ENCODE measurements at places on chromosomes 7 and 10.

GRCh38 chr7:19397911-19398310 is 252.7 kb upstream of the FERD3L start:
- DNase-seq, result peak; percentile 18

DNA sequence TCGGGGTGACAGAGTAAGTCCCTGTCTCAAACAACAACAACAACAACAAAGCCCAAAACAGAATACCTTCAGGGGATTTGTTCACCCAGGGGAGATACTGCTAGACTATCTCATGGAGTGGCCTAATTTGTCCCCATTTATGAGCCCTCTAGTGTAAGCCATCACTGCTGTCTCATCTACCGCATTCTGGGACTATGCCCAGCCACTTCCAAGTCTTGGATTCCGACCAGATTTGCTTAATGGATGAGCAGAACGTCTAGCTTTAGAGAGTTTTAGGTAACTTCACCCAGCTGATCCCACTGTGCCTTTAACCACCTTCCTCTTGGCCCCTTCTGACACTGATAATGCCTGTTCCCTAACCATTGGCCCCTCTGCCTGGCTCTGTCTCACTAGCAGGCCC is 47.1 kb downstream of the PAPSS2 start:
- DNase-seq, result no peak

DNA sequence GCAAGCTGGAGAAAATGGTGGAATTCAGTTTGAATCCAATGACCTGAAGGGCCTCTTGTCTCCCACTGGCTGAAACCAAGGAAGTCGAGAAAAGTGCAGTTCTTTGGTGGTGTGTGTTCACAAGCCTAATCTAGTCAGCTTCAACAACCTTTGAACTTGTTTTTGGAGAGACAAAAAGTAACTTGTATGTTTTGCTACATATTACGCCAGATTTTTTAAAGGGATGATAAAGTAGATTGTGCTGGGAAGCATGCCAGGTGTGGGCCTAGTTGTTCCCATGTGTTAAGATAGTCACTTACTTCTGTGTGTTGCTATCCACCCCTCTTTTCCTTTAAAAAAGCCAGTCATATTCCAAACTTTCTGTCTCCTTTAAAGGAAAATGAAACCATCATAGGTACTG is 79.7 kb upstream of the FAM3C start:
- no peak for DNase-seq

DNA sequence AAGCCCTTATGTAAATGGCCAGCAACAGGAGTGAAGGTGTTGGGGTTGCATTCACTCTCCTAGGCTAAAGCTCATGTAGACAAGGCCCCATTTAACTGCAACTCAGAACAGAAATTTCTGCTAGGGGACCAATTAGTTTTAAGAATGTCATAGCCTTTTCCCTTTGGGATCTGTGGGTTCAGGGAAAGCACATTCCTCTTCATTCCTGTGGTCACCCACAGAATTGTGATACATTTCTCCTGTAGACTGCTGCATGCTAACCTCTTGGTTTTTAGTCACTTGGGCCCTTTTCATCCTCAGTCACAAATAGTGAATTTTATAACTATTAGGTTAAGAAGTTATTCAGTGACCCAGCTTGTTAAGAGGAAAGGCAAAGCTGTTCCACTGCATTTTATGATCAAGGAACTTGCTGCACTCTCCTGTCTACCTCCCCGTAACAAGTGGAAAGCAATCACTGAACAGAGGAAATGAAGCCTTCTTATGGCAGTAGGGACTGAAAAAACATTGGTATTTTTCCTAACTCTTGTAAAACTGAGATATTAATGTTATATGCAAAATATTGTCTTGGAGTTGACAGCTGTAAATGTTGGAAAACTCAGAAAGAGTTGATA is 124.9 kb downstream of the SND1 start:
- no peak for DNase-seq

DNA sequence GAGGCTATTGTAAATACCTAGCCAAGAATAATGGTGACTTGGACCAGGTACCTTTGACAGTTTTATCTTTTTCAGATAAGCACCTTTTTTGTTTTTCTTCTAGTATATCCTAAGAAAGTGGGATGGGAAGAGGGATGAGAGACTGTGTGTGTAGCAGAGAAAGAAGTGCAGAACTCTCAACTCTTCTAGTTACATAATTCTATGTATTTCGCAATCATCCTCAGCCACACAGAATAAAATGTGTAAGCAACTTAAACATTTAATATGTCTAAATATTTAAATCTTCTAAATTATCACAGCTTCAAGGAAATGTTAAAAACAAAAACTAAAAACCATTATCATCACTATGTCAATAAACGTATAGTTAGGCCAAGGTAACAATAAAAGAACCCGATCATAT is 42.6 kb upstream of the GSAP start:
- no peak for DNase-seq

GRCh38 chr10:128373831-128374230 is 247.6 kb upstream of the MKI67 start:
- DNase-seq, result no peak

GRCh38 chr7:134356421-134356936 is 39.7 kb upstream of the SLC35B4 start:
- no peak for DNase-seq

DNA sequence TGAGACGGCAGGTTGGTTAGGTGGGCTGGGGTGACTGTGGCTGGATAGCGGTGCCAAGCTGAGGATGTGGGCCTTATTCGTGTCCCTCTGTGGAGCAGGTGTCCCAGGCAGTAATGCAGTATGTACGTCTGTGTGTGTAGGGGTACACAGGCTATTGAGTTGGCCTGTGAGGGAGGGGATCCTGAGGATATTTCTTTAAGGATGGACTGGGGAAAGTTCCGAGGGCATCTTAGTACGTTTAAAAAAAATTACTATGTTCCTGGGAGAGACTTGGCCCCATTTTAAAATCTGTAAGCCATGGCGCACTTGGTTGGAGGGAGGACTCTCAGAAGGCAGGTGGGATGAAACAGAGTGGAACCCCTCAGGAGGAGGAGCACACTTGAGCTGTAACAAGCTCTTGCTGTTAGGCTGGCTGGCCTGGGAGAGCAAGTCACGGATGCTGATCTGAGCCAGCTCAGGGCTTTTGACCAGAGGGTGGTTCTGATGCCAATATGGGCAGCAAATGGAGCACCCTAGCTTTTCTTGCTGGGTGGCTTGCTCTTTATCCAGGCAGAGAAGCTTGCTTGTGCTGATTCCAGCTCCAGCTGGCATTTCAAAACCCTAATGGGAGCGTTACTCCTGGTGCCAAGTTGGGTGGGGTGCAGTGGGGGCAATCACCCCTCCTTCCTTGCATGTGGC is 765 bp downstream of the WBP1L start:
- no peak for DNase-seq
